ENCODE measurements at places on chromosomes 4 and X.

GRCh38 chr4:10535912-10536311, 78.7 kb upstream of the ZNF518B start:
- no peak for DNase-seq

DNA sequence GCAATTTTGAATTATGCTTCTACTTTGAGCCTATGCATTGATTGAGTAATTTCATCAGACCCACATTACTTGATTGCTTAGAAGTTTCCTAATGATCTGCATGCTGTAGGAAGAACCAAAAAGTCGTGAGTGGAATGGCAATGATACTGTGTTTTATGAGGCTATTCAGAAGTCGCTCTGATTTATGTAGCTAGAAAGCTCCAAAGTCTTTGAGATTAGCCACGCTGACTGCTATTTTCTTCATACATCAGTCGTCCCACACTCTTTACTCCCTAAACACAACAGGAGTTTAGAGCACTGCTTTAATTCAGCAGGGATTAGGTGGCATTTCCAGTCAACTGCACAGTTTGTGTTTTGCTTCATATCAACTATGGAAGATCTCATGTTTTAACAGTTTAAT, 4.1 kb downstream of the GRID2 start:
- no peak for DNase-seq

- no peak for DNase-seq
Observed at GRCh38 chr4:110867251-110867960, 244.5 kb upstream of the PITX2 start.

- DNase-seq = no peak
Observed at GRCh38 chrX:135652602-135653001, 60.8 kb upstream of the CT45A1 start.

- DNase-seq = no peak
Observed at GRCh38 chr4:1851575-1852410, 4.2 kb downstream of the LETM1 start.

DNA sequence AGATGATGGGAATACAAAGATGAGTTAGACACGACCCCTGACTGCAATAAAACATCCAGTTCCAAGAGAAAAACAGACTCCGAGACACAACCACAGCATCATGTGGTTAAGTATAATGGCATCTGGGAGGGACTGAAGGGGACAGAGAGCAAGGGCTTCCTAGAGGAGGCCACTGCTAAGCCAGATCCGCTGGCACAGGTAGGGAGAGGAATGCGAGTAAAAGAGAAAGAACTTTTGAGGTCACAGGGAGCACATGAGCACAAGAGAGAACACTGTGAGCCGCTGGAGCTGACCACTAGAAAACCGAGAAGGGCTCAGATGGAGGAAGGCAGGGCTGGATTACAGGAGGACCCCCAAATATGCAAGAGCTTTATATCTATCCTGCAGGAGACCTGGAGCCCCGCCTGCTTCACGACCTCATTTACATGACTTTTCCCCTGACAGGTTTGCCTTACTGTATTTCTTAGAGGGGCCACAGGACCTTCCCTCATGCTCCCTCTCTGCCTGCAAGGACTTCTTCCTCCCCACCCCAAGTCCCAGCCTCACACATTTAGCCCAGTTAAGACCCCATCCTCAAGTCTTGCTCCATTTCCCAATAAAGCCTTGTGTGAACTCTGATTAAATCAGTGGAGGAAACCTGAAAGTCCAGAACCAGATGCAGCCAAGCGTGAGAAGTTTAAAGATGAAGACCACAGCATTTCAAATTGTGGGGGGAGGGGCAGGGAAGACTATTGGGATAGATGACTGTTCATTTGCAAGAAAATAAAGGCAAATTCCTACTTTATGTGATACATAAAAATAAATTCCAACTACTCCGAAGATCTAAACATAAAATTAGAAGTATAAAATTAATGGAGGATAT, 29.6 kb downstream of the MFAP3L start:
- DNase-seq = no peak

GRCh38 chrX:16479206-16479869, 170.6 kb upstream of the S100G start:
- DNase-seq = no peak

DNA sequence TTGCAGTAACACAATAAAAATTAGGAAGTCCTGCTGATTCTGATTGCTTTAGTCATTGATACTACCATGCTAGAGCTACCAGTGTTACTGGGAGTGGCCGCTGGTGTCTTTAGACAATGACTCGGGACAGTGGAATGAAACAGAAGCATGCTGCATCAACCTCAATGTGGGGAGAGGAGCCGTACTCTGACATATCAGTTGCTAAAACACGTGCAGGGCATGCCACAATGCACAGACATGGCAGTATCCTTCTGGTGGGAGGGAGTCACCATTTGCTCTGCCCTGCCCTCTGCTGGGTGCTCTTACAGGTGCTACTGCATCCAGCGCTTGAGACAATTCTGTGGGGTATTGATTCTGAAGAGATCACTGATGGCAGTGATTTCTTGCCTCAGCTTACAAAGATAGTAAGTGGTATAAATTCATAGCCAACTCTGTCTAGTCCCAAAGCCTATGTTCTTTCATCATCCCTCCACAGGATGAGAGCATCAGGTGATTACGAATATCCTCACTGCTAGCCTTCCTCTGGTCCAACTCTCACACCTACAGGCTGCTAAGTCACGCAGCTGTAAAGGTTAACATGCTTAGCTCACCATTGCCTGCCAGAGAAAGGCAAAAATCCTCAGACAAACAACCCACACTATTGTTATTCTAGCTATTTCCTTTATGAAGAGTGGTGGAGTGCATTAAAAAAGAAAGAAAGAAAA, 43.7 kb downstream of the NSG1 start:
- no peak for DNase-seq

DNA sequence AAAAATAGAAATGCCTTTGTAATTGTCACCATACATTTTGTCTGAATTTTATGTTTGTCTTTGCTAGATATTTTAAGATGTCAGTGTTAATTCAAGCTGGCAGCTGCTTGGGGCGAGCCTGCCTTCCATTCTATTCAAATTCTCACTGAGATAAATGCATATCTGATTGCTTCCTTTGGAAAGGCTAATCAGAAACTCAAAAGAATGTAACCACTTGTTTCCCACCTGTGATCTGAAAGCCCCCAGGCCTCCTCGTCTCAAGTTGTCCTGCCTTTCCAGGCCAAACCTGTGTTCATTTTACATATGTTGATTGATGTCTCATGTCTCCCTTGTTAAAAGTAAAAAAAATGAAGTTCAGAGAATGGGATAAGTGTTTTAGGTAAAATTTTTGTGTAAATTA, 318.7 kb upstream of the TECRL start:
- DNase-seq = no peak

DNA sequence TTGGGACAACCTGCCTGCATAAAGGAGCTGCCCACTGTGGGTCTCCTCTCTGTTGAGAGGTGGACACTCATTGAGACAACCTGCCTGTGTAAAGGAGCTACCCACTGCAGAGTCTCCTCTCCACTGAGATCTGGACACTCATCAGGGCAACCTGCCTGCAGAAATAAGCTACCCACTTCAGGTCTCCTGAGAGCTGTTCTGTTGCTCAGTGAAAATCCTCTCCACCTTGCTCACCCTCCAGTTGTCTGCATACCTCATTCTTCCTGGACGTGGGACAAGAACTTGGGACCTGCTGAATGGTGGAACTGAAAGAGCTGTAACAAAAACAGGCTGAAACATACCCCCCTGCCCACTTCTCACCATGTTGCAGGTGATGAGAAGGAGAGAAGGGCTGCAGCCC, 59.9 kb upstream of the CDKN2AIP start:
- no peak for DNase-seq

DNA sequence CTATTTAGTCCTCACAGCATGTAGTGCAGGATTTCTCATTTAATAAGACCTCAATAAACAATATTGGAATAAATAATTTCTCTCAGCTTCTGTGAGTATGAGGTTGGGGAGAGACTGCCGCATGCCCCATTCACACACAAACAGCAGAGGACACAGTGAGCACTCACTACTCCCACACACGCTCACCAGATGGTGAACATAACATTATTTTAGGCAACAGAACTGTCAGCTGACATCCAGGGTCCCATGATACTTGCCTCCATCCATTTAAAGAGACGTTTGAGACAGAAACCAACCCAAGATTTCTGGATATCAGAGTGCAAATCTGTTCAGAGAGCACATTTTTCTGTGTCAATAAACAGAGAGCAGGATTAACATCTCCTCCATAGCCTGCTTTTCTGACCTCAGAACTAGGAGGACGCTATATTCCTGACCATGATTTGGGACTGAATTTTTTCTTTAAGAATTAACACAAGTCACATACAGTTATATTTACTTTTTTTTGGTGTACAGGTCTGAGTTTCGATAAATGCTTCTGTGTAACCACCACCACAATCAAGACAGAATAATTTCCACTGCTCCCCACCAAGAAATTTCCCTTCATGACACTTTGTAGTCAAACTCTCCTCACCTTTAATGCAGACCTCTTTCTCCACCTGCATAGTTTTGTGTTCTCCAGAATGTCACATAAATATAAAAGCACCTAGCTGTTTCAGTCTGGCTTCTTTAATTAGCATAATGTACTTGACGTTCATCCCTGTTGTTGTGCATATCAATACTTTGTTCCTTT, 16.7 kb downstream of the GPRIN3 start:
- DNase-seq = no peak

GRCh38 chr4:83709627-83710026, 173.7 kb downstream of the GPAT3 start:
- no peak for DNase-seq

GRCh38 chr4:478373-478772, 20.6 kb downstream of the ZNF721 start:
- no peak for DNase-seq

DNA sequence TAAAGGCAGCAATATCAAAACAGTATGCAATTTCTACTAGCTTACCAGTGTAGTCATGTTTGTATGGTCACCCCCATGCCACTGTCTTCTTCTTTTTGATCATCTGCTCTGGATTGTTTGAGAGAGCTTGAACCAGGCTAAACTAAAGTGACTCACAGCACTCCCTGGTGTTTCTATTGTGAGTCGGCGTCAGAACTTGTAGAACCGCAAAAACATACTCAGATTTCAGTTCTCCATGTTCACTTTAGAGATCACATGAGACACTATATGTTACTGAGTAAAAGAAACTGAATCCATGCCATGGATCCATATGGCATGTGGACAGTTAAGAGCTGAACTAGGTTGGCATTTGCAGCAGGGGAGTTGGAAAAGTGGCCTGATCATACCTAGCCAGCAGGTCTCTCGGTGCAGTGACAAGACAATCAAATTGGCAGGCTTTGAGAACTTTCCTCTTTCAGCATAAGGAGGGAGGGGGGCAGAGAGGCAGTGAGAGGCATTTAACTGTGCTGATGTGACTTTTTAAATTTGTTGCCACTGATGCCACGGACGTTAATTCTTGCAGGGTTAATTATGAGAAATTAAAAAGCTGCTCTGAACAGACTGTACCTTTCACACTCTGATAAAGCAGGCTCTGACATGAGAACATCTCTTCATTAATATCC, 88.4 kb downstream of the AFF2 start:
- no peak for DNase-seq

DNA sequence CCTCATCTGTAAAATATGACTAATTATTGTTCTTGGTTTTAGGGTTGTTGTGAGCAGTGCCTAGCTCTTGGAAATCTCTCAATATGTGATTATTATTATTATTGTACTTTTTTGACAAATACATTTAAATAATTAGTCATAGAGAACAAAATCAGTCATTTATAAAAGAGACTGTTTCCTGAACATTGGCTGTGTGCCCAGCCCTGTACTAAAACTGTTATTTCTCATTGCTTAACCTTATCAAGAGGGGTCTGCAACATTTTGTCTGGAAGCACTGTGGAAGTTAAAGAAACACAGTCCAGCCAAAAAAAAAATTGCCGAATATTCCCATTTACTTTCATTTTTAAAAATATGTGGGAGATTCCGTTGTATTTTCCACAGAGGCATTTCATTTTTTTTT, 989.2 kb upstream of the SLIT2 start:
- no peak for DNase-seq

GRCh38 chrX:22795671-22796070, 204.1 kb upstream of the DDX53 start:
- no peak for DNase-seq

DNA sequence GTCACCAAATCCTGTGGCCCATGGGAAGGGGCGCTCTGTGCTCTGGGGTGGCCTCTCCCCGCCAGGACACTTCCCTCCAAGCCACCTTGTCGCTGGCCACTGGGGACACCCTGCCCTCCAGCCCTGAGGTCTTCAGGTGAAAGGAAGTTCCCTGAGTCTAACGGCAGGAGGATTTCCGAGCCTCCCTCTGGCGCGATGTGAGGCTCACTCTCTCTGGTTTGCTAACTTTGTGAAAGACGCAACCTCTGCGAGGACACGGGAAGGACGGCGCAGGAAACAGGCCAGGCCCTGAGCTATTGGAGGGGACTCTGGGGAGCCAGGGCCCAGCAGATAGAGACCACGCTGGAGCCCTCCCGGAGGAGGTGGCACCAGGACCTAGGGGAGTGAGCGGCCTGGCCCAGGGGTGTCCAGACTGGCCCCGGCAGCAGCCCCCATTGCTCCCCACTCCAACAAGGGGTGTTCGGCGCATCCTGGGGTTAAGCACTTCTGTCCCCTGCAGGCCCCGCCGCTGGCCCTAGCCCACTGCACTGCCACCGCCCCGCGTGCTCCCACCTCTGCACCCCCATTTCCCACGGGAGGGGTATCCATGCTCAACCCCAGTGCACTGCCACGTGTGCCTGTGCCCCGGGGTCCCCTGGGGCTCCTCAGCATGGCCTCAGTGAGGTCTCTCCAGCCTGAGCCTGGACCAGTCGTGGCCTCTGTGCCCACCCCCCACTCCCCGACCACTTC, 72.2 kb upstream of the MXD4 start:
- no peak for DNase-seq

- DNase-seq = no peak
Observed at GRCh38 chr4:152380919-152381318, 155.0 kb downstream of the FBXW7 start.

- DNase-seq = no peak
Observed at GRCh38 chr4:70533211-70533610, 14.8 kb downstream of the AMTN start.
